Astrocyte of the spinal cord (primary cell): ENCODE measurements at places on chromosomes 3 and 15.

DNA sequence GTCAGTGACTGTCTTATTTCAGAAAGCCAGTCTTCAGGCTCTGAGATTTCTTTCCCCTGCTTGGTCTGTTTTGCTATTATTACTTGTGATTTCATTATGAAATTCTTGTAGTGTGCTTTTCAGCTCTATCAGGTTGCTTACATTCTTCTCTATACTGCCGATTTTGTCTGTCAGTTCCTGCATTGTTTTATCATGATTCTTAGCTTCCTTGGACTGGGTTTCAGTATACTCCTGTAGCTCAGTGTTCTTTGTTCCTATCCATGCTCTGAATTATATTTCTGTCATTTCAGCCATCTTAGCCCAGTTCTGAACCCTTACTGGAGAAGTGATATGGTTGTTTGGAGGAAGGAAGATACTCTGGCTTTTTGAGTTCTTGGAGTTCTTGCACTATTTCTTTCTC lies 40.5 kb downstream of the CEP63 start:
- DNase-seq, result no peak

GRCh38 chr3:79314962-79315361 lies 452.8 kb downstream of the ROBO1 start:
- DNase-seq, result peak; percentile 3

DNA sequence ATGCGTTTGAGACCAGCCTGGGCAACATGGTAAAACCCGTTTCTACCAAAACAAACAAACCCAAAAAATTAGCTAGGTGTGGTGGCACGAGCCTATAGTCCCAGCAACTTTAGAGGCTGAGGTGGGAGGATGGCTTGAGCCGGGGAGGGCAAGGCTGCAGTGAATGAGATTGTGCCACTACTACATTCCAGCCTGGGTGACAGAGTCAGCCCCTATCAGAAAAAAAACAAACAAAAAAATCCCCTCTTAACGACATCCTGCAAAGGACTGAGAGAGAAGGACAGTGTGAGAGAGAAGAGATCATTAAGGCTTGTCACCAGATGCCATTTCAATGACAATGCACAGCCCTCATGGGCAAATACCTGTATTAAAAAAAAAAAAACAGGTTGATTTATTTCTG lies 266.7 kb upstream of the ATP10A start:
- no peak for DNase-seq

- no peak for DNase-seq
Observed at GRCh38 chr15:70869346-70869745, 15.4 kb upstream of the LARP6 start.

DNA sequence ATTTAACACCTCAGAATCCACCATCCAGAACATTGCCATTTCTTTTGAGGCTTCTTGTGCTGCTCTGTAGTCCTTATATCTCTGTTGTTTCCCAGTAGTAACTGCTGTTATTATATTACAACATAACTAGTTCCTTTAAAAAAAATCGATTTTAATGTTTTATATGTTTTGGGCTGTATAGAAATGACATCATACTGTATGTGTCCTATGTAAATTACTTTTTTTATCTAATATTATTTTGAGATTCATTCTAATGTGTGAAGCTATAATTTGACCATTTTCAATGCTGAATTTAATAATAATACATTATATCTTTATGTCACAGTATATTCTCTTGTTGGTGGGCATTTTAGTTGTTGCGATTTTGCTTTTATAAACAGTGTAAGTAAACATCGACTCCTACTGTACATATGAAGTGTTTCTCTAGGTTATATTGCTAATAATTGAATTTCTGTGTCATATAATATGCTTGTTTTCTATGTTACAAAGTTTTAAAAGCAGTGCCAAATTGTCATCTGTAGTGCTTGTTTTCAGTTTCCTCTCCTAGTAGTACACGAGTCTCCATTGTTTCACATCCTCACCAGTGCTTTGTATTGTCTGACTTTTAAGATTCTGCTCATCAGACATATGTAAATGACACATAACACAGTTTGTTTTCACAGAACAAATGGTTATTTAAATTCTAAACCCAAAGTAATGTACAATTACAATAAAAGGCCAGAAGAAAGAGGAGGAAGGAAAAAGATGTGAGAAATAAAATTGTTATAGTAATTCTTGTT lies 172.0 kb upstream of the LRRFIP2 start:
- DNase-seq, result no peak

GRCh38 chr15:62639906-62640605 lies 402.5 kb upstream of the TPM1 start:
- no peak for DNase-seq

DNA sequence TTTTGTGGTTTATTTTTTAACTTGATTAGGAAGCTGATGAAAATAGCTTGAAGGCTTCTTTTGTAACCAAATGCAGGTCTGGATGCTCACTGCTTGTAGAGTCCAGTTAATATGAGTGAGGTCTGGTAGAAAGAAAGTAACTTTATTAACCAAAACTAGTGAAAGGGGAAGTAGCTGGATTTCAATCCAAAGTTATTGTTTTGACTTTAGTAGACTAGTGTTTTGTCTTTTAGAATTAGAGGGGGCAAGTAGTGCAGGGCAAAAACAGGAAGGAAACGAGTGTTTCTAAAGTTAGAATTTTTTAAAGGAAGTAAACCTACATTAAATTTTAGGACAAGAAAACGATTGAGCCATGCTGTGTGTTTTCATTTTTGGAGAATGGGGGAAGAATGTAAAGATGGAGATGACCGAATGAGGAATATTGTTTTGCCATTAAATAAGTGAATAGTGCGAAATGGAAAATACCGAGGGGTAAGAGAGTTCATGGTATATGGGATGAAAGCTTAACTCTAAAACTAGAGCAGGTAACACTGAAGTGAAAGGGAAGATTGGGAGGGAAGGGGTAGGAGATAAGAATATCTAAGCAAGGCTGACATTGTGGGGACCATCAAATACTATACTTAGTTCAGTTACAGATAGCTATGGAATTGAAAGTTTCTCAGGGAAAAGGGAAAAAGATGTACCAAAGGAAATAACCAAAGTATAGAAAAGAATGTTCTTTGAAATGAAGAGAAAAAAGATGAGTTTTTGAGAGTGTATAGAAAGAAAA lies 40.0 kb downstream of the USP3 start:
- no peak for DNase-seq

DNA sequence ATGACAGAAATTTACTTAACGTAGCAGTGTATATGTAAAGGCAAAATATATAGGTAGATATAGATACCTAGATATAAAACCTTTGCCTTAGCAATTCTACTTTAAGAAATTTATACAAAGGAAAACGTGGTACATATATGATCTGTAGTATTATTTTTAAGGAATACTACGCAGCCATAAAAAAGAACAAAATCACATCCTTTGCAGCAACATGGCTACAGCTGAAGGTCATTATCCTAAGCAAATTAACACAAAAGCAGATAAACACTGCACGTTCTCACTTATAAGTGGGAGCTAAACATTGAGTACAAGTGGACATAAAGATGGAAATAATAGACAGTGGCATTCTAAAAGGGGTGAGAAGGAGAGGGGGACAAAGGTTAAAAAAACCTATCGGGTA lies 14.8 kb upstream of the LIPC start:
- no peak for DNase-seq

- DNase-seq, result peak; percentile 53
Observed at GRCh38 chr3:104273046-104273649, 1093.6 kb upstream of the ALCAM start.

DNA sequence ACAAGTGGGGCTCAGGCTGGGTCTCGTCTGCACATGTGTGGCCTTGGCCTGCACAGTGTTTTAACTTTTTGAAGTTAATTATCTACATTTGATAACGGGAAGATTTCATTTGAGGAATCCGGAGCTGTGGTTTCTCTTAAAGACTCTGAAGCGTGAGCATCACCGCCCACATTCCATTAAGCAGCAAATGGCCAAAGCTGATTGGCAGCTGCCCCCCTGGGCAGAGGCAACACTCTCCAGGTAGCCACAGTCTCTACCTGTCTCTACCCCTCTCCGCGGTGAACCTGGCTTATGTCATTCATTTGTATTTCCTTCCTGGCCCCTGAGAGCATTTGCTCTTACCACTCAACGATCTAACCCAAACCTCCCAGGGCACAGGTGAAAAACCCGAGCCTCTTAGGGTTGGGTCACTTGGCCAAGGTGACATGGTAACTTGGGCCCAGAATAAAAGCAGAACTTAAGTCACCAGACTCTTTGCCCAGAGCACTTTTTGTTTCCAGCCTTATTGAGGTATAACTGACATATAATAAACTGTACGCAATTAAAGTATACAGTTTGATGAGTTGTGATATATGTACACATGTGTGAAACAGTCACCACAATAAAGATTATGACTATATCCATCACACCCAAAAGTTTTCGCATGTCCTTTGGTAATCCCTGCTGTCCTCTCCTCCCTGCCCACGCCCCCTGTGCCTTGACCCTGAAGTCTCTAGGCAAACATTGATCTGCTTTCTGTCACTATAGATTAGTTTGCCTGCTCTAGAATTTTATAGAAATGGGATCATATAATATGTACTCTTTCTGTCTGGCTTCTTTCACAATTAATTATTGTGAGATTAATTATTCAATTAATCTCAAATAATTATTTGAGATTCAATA lies 245.7 kb upstream of the HES1 start:
- no peak for DNase-seq

DNA sequence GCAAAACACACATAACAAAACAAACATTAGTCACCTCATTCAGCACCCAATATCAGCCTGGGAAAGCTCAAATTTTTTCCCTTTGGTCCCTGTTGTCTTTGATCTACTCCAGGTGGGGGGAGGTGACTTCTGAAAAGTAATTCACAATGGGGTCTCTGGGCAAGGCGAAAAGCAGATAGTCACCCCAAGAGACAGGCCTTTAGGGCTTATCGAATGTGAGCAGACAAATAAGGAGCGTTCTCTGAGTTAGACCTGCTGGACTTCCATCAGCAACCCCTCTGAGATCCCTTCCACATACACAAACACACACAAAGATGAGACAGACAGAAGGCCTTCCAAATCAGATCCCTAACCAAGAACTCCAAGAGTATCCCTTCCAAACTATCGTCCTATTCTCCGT lies 171.0 kb upstream of the SMAD3 start:
- no peak for DNase-seq

DNA sequence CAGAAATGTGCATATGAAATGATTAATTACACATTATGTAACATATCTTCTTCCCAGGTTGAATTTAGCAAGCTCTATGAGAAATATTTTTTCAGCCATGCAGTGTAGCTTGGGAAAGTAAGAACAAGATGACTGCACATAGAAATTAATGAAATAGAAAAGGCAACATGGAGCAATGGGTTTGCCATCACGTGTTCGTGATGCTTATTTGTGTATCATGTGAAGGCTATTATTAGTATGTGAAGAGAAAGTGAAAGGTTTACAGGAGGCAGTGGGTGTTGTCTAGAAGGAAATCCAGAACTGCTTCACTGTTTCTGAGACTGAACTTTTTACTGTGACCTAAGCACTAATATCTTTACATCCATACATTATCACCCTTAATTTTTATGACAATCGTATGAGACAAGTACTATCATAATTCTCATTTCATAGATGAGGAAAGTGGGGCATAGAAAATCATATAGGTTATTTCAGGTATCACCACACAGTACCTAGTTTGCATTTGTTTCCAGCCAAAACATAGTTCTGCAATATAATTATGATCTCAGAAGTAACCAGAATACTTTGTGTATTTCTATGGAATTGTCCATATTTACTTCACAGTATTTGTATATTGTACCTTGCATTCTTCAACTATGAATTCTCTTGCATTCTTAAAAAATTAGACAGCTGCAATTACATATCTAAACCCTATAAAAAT lies 14.9 kb downstream of the SERPINI1 start:
- no peak for DNase-seq

DNA sequence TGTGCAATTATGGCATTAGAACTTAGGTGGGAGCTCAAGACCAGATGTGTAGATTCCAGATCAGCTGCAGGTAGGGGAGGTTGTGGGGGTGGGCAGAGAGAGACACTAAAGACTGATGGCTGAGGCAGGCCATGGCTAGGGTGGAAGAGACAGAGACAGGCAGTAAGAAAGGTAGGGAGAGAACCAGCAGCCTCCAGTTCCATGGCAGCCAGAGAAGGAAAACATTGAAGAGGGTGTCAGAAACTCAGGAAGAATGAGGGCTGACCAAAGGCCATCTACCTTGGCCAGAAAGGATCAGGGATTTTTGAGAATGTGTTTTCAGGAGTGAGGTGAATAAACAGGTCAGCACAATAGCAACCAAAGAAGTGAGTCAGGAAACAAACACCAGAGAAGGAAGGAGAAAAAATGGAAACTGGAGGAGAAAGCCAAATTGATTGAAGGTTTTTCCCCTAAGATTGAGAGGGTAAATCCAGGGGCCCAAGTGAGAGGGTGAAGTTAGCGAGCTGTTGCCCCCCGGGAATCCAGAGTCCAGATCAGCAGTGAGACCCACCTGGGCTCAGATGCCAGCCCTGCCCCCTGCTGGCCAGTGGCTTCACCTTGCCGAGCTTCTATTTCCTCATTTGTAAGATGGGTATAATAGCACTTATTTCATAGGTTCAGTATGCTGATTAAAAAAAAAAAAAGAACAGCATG lies 41.0 kb downstream of the ABHD2 start:
- no peak for DNase-seq

DNA sequence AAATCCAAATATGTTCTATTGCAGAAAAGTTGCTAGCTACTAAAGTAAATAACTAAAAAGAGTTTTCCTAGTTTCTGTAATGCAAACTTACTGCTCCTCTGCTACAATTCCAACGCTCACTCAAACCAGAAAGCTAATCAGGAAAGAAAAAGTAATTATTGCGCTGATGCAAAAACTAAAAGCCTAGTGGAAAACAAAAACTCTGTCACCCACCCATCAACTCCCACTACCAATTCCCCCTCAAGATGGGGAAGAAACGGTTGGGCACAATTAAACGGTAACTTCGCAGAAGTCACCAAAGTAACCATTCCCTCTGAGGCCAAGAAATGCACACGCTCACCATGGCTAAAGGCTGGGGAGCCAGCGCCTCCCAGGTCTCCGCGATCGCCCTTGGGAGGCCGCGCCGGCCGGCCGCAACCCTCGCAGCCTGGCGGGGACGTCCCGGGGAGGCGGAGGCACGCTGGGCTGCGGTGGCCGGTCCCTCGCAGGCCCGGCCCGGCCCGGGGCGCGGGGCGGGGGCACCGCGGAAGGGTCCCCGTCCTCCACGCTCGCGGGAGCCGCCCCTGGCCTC lies 684 bp downstream of the SLTM start:
- peak; percentile 17 for DNase-seq

- no peak for DNase-seq
Observed at GRCh38 chr15:38257676-38258075, 5.0 kb downstream of the SPRED1 start.

DNA sequence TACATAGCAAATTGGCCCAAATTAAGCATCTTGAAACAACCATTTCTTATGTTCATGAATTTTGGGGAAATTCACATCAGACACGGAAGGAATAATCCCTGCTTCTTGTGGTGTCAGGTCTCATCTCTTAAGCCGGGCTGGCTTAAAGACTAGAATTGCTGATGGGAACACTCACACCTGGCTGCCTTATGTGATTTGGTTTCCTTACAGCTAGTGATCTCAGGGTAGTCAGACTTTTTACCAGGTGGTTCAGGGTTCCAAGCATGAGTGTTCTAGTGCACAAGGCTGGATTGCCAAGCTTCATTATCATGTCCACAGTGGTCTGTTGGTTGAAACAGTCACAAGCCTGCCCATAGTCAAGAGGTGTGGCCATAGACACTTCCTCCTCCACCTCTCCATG lies 20.3 kb upstream of the CCNL1 start:
- no peak for DNase-seq

- DNase-seq, result peak; percentile 100
Observed at GRCh38 chr15:66883284-66883911, 181.4 kb downstream of the SMAD6 start.
